Stimulated activated CD4-positive, alpha-beta T cell treated with anti-CD3 and anti-CD28 coated beads, Interleukin-12 subunit alpha, Interleukin-12 subunit beta, amount 100 ng/mL, for 24 hours (primary cell): ENCODE measurements at places on chromosomes 12 and 14.

DNA sequence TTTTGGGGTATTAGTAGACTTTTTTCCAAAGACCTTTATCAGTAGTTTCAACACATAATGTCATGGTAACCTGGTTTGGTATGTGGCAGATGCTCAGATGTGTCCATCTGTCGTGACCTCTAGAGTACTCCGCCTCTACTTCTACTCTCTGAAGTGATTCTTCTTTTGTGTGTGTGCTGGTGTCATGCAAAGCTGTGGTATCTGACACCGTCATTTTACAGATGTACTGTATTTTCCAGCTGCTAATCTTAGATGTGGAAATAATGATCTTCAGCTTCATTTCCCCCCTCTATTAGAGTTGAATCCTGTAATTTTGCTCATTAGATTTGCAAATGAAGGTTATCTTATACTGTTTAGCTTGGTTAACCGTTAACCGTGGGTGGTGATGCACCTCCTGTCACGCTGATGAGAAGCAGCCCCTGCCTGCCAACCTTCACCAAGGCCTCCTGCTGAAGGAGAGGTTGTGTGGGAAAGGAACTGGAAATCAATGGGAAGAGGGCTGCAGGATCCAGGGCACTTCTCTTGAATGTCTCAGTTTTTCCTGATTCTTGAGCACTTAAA, 222.4 kb upstream of the AMIGO2 start:
- no peak for DNase-seq

- DNase-seq: no peak
These were observed 6.1 kb downstream of the PELI2 start for GRCh38 chr14:56124327-56124726.

DNA sequence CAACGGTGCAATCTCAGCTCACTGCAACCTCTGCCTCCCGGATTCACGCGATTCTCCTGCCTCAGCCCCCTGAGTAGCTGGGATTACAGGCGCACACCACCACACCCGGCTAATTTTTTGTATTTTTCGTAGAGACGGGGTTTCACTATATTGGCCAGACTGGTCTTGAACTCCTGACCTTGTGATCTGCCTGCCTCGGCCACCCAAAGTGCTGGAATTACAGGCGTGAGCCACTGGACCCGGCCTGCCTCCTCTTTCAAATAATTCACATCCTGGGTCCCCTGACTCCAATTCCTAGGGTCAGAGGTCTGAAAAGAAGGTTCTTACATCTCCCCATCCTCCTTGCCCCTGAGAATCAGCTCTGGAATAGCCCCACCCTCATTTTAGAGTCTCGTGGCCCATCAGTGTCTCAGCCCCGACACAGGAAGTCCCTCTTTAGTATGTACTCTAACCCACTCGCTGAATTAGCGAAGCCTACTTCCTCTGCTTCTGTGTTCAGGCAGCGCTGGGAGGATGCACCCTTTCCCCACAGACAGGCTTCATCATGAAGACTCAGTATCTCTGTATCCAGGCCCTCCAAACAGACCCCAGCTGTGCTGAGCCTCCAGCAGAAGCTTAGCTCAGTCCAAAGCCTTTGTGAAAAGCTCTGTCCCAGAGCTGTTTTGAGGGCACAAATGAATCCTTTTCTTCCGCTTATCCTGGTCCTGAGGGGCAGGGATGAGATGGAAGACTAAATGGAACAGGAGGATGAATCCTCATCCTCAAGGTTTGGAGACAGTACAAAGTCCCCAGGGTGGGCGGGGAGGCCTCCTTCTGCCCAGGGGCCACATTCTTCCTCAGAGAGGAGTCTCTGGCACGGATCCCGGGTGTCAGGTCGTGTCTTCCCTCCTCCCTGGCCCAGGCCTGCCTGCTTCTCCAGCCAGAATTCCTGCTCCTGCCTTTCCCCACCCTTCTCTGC, 3.5 kb downstream of the LPAR5 start:
- no peak for DNase-seq

DNA sequence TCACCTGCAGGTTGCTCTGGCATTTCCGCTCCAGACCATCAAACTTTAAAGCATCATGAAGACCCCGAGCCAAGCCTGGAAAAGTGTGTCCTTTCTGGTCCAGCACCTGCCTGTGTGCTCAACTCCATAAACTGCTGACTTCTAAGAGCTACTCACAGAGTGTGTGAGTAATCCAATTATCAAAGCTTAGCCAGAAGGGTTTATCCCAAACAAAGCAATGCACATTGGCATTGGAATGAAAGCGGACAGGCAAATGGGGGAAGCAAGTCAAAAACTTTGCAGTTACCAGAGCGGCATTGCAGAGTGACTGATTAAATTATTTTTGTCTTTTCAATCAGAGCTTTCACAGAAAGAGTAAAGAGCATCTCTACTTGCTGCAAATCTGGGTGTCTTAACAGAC, 1262.4 kb upstream of the SEL1L start:
- DNase-seq: no peak

- no peak for DNase-seq
These were observed 64.4 kb downstream of the FBXL14 start for GRCh38 chr12:1529862-1530591.

GRCh38 chr14:72516936-72517700, 376.8 kb downstream of the DPF3 start:
- DNase-seq: peak; percentile 63

DNA sequence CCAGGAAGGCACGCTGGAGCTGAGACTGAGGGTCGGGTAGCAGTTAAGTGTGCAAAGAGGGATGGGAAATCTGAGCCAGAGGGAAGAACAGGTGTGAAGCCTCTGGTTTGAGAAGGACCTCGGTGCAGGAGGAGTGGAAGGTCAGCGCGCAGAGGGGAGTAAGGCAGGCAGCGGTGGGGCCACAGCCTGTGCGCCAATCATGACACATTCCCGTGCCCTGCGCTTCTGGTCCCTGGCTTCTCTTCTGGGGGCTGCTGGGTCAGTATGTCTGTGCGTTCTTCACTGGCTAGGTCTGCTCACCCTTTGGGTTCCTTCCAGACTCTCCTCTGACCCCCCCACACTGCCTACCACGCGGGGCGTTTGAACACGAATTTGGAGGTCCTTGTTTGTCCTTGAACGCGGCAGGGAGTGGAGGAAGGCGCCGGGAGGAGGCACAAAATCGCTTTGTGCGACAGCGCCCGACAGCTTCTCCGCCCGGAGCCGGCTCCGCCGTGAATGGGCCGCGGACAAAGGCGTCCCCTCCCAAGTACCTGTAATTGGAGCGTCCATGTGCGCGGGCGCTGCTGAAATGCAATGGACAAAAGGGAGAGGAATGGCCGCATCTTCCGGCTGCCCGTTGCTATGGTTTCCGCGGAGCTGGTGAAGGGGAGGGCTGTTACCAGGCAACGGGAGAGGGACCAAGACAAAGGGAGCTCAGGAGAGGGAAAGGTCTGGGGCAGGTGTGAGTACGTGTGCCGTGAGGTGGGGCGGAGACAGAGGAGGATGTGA, 207.2 kb upstream of the SRRM4 start:
- DNase-seq: no peak

DNA sequence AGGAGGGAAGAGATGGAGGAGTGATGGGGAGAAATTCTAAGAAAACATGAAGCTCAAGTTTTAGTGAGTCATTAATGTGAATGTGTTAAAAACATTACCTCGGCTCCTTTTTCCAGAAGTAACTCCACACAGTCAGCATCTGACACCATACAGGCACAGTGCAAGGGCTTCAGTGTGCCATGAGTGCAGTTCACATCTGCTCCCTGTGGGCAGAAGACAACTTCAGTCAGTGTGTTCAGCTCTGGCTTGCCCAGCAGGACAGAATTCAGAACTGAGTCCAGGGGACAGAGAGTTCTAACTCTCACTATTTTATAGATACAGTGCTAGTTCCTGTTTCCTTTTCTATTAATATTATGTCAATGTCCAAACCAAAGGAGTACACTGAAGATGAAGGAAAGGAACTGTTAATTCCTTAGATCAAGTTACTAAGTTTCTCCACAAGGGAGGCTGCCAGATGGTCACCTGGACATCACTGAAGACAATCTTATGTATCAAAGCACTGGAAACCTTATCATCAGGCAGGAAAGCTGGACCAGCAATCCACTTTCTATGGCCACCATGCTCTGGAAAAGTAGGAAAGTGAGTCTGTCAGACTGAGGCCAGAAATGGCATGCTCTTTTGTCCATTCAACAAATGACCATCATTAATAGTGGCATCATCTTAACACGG, 6.1 kb downstream of the ASB8 start:
- DNase-seq: no peak

DNA sequence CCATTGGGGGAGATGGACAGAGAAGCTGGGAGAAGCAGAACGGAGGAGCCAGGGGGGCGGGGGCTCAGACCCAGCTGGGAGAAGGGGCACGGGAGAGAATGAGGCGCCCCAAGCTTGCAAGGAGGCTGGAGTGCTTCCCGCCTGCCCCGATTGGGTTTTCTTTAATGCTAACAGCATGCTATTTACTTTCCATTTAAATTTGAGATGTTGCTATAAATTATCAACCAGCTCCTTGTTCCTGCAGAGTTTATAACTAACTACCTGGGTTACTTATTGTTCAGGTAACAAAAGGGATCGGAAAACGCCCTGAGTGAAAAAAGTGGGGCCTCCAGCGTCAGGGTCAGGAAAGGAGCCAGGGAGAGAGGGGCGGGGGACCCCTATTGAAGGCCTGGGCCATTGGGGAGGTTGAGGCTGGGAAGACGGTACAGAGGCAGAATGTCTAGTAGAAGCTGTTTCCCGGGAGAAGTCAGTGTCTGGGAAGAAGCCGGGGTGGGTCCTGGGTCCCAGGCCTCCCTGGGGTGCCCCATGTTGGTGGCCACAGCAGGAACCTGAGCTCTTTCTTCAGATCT, 2.5 kb downstream of the HNF1A start:
- DNase-seq: no peak

GRCh38 chr12:69490920-69491643, 20.9 kb downstream of the FRS2 start:
- DNase-seq: no peak

DNA sequence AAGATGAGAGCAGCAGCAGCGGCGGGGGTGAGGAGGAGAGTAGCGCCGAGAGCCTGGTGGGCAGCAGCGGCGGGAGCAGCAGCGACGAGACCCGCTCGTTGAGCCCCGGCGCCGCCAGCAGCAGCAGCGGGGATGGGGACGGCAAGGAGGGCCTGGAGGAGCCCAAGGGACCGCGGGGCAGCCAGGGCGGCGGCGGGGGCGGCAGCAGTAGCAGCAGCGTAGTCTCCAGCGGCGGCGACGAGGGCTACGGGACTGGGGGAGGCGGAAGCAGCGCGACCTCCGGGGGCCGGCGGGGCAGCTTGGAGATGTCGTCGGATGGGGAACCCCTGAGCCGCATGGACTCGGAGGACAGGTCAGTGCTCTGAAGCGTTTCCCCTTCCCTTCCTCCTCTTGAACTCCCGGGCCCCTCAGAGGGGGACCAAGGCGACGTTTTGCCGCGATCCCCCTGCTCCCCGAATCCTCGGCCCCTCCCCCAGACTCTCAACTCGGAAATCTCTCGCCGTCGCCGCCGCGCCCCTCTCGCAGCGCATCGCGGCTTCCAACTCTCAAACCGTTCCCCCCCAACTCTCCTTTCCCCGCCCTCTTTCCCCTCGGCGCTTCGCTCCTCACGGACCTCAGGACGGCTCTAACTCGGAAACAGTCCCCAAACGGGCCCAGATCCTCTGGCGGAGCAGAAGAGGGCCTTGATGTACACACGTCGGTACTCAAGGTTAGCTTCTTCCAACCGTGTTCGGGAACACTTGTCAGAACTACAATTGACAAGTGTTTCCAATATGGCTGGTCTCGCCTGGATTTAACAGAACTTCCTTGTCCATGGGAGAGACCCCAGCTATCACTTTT, 947 bp downstream of the AEBP2 start:
- peak; percentile 45 for DNase-seq

GRCh38 chr14:87797001-87797400, 196.0 kb downstream of the GALC start:
- DNase-seq: no peak

DNA sequence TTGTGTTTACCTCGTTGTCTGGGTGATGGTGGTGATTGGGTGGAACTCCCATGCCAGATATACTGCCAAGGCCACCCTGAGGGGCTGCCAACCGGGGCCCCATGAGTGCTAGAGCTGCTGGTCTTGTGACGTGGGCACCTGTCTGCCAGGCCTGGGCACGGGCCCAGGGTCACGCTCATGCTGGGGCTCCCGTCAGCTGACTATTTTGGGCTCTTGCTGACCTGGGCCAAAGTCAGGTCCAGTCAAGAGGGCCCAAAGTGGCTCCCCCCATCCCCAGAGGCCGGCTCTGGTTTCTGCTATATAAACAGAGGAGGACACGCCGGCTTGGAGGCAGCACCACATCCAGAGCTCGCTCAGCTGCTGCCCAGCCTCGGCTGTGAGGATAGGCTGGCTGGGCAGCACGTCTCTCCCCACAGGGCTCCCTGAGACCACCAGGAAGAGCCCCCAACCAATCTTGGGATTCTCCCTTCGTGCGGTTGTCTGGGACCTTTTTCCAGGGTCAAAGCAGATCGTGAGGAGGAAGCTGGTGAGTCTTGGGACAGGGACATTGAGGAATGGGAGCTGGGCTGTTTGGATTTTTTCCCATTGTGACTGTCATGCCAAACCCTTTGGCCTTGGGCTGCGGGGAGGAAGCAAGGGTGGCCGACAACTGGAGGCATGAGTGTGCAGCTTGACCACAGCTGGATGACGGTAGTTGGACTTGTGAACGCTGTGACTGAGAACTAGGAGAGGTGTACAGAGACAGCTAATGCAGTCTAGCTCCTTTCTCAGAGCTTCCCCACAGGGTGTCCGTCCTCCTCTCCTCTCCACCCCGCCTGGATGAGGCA, 7.6 kb upstream of the NR4A1 start:
- DNase-seq: no peak

DNA sequence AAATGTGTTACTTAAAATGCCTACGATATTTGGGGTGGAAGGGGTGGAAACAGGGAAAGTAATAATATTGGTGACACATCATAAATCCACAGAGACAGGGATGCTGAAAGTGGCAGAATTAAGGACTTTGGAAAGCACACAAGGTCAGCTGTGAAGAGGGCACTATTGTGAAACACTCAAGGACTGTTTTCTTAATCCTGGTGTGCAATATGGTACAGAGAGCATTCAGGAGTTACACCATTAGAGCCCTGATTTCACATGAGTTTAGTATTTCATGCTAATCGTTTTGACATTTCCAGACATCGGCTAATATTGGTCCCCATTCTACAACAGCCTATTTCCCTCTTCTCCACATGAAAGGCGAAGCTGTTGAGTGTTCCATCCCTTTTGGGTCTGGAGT, 219.2 kb downstream of the MSRB3 start:
- no peak for DNase-seq

DNA sequence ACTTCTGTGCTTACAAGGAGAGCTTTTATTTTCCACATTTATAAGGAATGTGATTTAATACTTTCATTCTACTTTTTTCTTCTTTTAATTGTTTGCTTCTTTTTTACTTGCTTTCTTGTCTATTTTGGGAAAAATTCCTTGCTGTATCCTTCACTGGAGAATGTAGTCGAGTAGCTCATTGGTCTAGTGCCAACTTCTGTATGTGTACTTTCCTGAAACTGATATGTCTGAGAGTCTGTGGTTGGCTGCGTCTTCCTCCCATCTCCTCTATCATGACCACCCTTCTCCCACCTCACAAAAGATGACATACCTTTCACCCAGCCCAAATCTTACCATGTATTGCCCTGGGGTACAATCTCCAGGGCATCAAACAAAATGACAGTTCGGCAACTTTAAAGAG, 51.8 kb downstream of the MSRB3 start:
- no peak for DNase-seq

- no peak for DNase-seq
These were observed 23.8 kb upstream of the TBC1D30 start for GRCh38 chr12:64800640-64801039.
